Thymus (tissue), 14 donors: ENCODE measurements at places on chromosomes 12 and 14. TPM values are rescaled to one million over a fixed set of nuclear protein-coding genes. Genes with fewer than 3 reads are reported as not detected.

Gene SLCO1B1
- not detected for total RNA-seq

Gene KCNC2
- total RNA-seq: 0.05 TPM

Gene RERG
- 1.4 TPM for total RNA-seq

Gene ACSS3
- total RNA-seq: 1.2 TPM

Gene IL22
- 0.38 TPM for total RNA-seq

Gene FGD6
- 9.1 TPM for total RNA-seq

Gene HOXC10
- not detected for total RNA-seq

Gene TAS2R9
- total RNA-seq: not detected

Gene RTL1
- under 0.01 TPM for total RNA-seq

Gene SOX5
- total RNA-seq: 2.0 TPM

Gene ZBTB42
- 2.1 TPM for total RNA-seq

Gene KCNA5
- total RNA-seq: 0.33 TPM

Gene RPL36AL
- total RNA-seq: 307 TPM

Gene SLCO1C1
- total RNA-seq: 0.14 TPM

Gene KCNH3
- total RNA-seq: 1.4 TPM

Gene CCDC198
- not detected for total RNA-seq

Gene GPD1
- 0.38 TPM for total RNA-seq

Gene EIF2B2
- 52.7 TPM for total RNA-seq

Gene UNC79
- 0.05 TPM for total RNA-seq

Gene TMEM229B
- 13.7 TPM for total RNA-seq
